CD4-positive, CD25-positive, alpha-beta regulatory T cell (primary cell): ENCODE measurements at places on chromosomes 13 and 19.

DNA sequence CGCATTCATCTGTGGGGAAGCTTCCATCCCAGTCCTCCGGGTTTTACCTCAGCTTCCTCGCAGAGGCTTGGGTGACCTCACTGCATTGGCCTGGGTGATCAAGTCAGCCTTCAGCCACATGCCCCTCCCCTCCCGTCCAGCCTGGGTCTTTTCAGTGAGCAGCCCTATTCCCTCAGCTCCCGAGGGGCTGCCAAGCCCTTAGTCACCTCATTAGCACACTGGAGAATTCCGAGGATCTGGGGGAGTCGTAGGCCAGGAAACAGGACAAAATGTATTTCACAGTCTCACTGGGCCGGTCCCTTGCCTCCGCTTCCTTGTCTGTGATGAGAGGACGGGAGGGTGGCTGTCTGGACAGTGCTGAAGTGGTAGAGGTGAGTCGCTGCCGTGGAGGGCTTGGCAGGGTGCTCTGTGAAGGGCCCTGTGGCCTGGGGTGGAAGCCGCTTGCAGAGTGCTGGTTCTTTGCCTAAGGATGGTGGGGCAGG, 19.9 kb downstream of the KDM4B start:
- H3K27ac ChIP-seq = no peak overlapping the region
- H3K4me1 ChIP-seq = no peaks in the 10 kb centered on the region
- H3K4me3 ChIP-seq = no peak overlapping the region
- no peaks in the 10 kb centered on the region for H3K27me3 ChIP-seq

GRCh38 chr13:39556866-39557265, 46.1 kb downstream of the LHFPL6 start:
- no peak for DNase-seq
- no peaks in the 10 kb centered on the region for H3K36me3 ChIP-seq
- peaks cover 3% of the 10 kb centered on the region for H3K27me3 ChIP-seq
- H3K27ac ChIP-seq = no peak overlapping the region
- H3K4me1 ChIP-seq = no peaks in the 10 kb centered on the region
- no peak overlapping the region for H3K4me3 ChIP-seq

- no peak for DNase-seq
- no peak overlapping the region for H3K27ac ChIP-seq
- no peaks in the 10 kb centered on the region for H3K27me3 ChIP-seq
Measured at GRCh38 chr13:29887030-29887557, 36.7 kb upstream of the UBL3 start.

GRCh38 chr13:50306156-50306555, 290.9 kb downstream of the KCNRG start:
- no peaks in the 10 kb centered on the region for H3K27me3 ChIP-seq
- no peak overlapping the region for H3K4me3 ChIP-seq
- no peaks in the 10 kb centered on the region for H3K36me3 ChIP-seq
- no peak overlapping the region for H3K27ac ChIP-seq

DNA sequence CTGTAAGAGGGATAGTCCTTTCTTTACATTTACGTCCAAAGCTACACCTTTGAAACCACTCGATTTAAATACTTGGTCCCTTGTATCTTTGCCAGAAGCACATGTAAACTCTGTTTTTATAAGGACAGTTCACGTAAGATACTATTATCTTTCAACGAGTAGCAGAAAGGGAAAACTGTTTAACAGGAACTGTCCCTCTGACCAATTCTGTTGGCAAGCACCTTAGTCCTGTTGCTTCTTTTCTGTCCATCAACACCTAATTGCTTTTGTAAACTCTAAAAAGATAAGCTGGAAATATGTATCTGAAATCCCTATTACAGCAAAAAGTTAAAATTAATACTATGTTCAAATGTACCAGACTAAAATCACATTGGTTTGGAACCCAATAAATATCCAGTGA, 37.4 kb downstream of the PCDH9 start:
- DNase-seq = no peak
- no peaks in the 10 kb centered on the region for H3K4me1 ChIP-seq
- H3K4me3 ChIP-seq = no peak overlapping the region
- no peak overlapping the region for H3K27ac ChIP-seq
- H3K27me3 ChIP-seq = no peaks in the 10 kb centered on the region

DNA sequence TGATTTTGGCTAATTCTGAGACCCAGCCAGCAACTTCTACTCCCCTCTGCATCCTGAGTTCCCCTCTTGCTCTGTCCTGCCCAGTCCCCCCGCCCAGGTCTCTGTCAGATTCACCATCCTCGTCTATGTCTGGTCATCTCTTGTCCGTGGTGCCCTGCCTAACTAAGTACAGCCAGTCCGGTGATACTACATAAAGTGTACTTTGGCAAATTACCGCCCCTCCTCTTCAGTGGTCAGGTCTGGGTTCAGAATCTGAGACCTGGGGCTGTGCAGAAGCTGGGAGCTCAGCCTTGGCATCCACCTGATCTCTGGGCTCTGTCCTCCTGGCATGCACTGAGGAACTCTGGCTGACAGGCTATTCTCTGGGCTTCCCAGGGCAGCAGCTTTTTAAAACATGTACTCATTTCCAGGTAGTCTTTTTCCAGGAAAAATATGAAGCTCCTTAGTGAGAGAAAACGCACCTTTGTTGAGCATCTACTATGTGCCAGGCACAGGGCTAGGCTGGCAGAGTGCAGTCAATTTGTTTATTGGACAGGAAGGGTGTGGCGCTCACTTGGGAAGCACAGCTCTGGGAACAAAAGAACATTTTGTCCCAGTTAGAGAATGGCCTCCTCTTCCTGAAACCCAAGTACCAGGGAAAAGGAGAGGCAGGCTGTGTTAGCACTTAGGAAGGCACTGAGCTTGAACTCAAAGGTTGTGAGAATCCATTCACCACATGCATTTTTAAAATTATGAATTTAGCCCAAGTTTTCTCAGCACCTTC, 88.9 kb downstream of the TSHZ3 start:
- DNase-seq = no peak
- H3K36me3 ChIP-seq = no peaks in the 10 kb centered on the region
- H3K4me1 ChIP-seq = no peaks in the 10 kb centered on the region
- H3K4me3 ChIP-seq = no peak overlapping the region

- no peak for DNase-seq
- no peak overlapping the region for H3K4me3 ChIP-seq
- no peak overlapping the region for H3K27ac ChIP-seq
- no peaks in the 10 kb centered on the region for H3K27me3 ChIP-seq
- peaks cover 29% of the 10 kb centered on the region for H3K4me1 ChIP-seq
Measured at GRCh38 chr13:40130871-40131636, 475.6 kb downstream of the COG6 start.

DNA sequence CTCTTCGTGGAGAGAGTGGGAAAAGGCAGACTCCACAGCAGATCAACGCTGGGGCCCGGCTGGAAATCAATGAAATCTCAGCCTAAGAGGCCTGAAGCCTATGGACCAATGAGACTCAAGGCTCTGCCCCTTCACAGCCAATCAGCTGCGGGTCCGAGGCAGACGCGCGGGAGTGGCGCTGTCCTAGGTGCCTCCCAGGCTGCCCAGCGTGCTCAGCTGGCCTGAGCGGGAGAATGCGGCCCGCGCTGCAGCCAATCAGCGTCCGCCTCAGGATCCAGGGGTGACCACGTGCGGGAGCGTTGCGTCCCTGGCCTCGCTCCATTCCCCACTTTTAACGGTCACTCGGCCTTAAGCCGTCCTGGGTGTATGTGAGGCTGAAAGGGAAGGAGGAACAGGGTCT, at the start of gene ZBTB32:
ZBTB32 (plus strand) TSS at position 341 of the 400 bp plus-strand sequence. CDS start 10,069 bp downstream, outside the sequence.
- H3K27ac ChIP-seq = no peak within 1 kb of the TSS
- peaks cover 12% of the 10 kb centered on the region for H3K4me1 ChIP-seq
- no peak within 1 kb of the TSS for H3K4me3 ChIP-seq
- no peaks in the 10 kb centered on the region for H3K36me3 ChIP-seq
- H3K27me3 ChIP-seq = no peaks in the 10 kb centered on the region

DNA sequence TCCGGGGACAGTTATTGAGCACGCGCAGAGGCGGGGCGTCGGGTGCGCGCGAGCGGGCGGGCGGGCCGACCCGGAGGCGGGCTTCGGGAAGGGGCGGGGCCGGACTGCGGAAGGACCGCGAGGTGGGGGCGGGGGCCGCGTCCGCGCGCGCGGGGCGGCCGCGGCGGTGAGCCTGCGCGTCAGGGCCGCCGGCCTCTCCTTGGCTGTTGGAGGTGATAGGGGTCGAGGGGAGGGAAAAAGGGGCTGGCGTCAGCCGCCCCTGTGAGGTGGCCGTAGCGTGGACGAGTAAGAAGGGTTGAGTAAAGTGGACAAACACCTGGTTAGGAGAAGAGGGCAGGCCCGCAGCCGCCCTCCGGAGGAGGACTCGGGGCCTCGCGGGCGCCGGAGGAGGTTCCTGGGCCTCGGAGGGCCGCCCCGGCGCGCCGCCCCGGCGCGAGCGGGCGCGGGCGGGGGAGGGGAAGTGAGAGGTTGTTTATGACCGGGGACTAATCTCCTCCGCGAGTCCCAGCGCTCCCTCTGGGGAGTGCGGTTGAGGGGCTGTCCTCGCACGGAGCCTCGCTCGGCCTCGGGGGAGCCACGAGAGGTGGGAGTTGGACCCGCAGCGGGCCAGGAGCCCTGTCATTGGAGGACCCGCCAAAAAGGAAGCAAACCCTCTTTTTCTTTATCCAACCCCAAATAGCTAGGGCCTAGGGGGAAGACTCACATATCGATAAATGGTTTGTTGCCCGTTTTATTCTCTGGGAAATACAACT, 547 bp upstream of the INTS6 start:
- peaks cover 50% of the 10 kb centered on the region for H3K4me1 ChIP-seq
- peak overlapping the region; percentile 97 for H3K27ac ChIP-seq
- peak; percentile 86 for DNase-seq
- peak overlapping the region; percentile 98 for H3K4me3 ChIP-seq
- H3K36me3 ChIP-seq = peaks cover 21% of the 10 kb centered on the region
- no peaks in the 10 kb centered on the region for H3K27me3 ChIP-seq

GRCh38 chr13:46403851-46404732, 17.0 kb upstream of the RUBCNL start:
- no peak overlapping the region for H3K27ac ChIP-seq
- H3K4me3 ChIP-seq = no peak overlapping the region
- H3K27me3 ChIP-seq = peaks cover 3% of the 10 kb centered on the region
- no peak for DNase-seq

- H3K27me3 ChIP-seq = no peaks in the 10 kb centered on the region
- H3K4me3 ChIP-seq = no peak overlapping the region
- H3K27ac ChIP-seq = no peak overlapping the region
- DNase-seq = no peak
Measured at GRCh38 chr13:76379341-76380105, 506.7 kb downstream of the KCTD12 start.

- peaks cover 6% of the 10 kb centered on the region for H3K27me3 ChIP-seq
- no peaks in the 10 kb centered on the region for H3K4me1 ChIP-seq
- DNase-seq = no peak
- H3K36me3 ChIP-seq = no peaks in the 10 kb centered on the region
Measured at GRCh38 chr13:42633495-42633894, 59.5 kb downstream of the TNFSF11 start.

DNA sequence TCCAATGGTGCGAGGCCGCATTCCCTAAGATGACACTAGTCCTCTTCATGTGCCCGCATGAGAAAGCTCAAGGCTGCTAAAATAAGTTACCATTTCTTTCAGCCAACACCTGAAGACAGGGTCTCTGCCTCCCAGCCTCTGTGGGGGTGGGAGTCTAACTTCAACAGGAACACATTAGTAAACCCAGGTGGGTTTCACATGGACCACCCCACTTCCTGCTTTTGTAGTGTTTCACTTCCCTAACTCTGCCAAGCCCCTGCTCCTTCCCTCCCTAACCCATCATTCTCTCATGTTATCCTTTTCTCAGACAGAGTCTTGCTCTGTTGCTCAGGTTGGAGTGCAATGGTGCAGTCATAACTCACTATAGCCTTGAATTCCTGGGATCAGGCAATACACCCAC, 783.6 kb downstream of the UQCRFS1 start:
- H3K36me3 ChIP-seq = no peaks in the 10 kb centered on the region
- no peaks in the 10 kb centered on the region for H3K4me1 ChIP-seq
- H3K27me3 ChIP-seq = no peaks in the 10 kb centered on the region
- no peak overlapping the region for H3K4me3 ChIP-seq
- DNase-seq = no peak
- no peak overlapping the region for H3K27ac ChIP-seq

- peak overlapping the region; percentile 66 for H3K4me3 ChIP-seq
- peak overlapping the region; percentile 56 for H3K27ac ChIP-seq
- DNase-seq = peak; percentile 46
- H3K4me1 ChIP-seq = peaks cover 7% of the 10 kb centered on the region
- no peaks in the 10 kb centered on the region for H3K36me3 ChIP-seq
Measured at GRCh38 chr19:40433391-40434216, 7.8 kb upstream of the SERTAD1 start.

DNA sequence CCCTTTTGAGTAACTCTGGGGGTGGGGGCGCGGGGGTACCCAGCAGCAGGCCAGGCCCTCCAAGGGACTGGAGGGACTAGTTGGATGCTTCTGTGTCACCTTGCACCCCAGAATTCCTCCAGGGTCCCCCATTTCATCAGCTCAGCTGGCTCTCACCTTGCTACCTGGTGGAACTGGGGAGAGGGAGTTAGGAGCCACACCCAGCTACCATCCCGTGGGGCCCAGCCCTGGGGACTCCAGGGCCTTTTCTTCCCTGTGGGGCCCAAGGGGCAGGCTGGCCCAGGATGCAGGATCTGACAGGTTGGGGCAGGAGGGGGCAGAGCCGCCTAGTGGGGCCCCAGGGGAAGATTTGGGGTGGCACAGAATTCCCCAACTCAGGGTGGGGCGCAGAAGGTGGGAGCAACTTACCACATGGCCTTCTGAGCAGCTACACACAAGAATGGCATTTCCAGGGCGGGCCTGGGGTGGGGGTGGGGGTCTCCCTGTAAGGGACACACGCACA, 32.8 kb upstream of the NANOS3 start:
- peaks cover 79% of the 10 kb centered on the region for H3K4me1 ChIP-seq
- no peak for DNase-seq
- H3K36me3 ChIP-seq = no peaks in the 10 kb centered on the region
- H3K4me3 ChIP-seq = no peak overlapping the region
- H3K27me3 ChIP-seq = no peaks in the 10 kb centered on the region

DNA sequence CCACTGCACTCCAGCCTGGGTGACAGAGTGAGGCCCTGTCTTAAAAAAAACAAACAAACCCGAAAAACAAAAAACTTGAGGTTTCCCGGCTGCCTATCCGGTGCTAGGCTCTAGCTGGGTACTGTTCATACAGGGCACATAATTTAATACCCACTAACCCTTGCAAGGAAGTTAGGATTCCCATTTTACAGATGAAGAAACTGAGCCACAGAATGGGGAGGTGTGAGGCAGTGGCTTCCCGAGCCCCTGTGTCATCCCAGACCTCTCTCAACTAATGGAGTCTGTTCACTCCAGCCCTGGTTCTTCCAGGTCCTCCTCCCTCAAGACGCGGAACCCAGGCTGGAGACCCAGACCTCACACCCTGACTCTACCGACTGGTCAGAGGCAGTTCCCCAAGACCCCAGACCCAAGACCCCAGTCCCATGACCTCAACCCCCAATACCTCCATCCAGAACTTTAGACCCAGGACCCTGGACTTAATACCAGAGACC, 576 bp downstream of the APBA3 start:
- H3K36me3 ChIP-seq = peaks cover 18% of the 10 kb centered on the region
- DNase-seq = peak; percentile 52
- peaks cover 34% of the 10 kb centered on the region for H3K4me1 ChIP-seq
- no peaks in the 10 kb centered on the region for H3K27me3 ChIP-seq
